GM12878 (cell line): ENCODE measurements at places on chromosomes 1 and 21.

DNA sequence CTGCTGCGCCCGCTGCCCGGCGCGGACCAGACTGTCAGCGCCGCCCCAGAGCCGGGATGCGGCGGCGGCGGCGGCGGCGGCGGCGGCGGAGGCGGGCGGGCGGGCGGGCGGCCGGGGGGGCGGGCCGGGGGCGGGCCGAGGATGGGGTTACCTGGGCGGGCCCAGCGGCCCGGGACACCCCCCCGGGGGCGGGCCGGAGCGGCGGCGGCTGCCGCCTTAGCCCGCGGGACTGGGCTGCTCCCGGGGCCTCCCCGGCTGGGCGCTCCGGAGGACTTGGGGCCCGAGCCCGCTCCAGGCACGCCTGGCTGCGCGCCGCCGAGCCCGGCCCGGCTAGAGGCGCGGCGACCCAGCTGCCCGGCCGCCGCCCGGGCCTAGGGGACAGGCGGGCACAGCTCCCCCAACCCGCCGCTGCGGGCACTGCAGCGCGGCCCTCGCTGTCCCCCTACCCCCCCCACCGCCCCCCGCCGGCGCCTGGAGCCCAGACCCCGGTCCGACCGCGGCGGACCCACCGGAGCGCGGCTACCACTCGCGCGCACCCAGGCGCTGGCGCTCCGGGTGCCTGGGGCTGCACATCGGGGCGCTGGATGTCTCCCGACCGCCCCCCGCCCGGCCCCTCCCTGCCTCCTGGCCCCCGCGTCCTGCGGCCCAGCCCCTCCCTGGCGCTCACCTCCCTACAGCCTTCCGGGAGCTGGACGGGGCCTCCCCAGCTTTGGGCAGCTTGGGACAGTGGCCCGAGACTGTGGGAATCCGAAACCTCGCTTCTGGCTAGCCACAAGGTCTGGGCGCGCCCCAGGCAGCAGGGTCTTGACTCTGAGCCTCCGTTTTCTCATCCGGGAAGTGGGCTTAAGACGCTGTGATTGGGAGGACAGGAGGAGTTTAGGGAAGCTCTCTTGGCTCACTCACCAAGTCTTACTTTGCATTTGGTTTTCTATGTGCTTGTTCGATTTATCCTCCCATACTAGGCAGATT, at the start of gene WNT4:
Gene WNT4, minus strand, starts transcription at position 33 of the 969 bp plus-strand sequence. CDS start 175 bp downstream, outside the sequence.
- no peak for DNase-seq

DNA sequence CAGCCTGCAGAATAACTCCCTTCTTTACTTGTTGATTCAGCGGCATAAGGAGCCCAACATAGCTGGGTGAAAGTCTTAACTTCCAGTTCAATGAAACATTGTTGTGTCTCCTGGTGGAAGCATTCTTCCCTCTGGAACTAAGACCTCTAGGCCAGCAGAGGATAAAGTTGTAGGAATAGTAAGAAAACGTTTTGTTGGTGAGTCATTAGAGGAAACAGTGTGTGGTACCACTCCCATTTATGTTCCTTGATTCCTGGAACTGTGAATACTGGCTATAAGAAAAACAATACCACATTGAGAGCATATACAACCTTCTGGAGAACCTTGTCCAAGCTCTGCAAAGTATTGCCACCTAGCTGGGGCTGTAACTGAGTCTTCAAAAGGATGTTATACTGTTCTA, 737.4 kb upstream of the ZP4 start:
- DNase-seq = no peak

GRCh38 chr1:19689085-19689757, 24.5 kb downstream of the HTR6 start:
- DNase-seq = no peak

DNA sequence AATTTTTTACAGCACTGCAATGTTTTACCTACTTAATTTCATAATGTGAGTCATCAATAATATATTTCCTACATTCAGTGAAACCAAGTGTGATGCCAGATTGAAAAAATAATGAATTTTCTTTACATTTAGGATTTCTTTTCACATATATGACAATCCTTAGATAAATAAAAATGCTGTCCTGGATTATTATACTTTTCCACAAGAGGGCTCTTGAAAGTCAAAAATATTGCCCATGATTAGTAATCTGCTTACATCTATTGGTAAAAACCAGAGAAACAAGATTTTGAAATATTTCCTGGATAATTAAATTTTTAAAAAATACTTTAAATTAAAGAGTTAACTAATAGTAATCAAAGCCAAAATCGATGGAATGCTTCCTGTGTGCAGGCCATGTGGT, 86.8 kb upstream of the PLPPR4 start:
- DNase-seq = no peak

DNA sequence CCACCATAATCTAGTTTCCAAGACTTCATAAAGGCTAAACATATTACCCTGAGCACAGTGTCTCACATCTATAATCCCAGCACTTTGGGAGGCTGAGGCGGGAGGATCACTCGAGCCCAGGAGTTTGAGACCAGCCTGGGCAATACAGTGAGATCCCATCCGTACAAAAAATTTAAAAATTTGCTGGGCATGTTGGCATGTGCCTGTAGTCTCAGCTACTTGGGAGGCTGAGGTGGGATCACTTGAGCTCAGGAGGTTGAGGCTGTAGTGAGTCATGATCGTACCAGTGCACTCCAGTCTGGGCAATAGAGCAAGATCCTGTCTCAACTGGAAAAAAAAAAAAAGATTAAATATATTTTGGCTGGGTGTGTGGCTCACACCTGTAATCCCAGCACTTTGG, 90.1 kb downstream of the PTPN14 start:
- DNase-seq = no peak

DNA sequence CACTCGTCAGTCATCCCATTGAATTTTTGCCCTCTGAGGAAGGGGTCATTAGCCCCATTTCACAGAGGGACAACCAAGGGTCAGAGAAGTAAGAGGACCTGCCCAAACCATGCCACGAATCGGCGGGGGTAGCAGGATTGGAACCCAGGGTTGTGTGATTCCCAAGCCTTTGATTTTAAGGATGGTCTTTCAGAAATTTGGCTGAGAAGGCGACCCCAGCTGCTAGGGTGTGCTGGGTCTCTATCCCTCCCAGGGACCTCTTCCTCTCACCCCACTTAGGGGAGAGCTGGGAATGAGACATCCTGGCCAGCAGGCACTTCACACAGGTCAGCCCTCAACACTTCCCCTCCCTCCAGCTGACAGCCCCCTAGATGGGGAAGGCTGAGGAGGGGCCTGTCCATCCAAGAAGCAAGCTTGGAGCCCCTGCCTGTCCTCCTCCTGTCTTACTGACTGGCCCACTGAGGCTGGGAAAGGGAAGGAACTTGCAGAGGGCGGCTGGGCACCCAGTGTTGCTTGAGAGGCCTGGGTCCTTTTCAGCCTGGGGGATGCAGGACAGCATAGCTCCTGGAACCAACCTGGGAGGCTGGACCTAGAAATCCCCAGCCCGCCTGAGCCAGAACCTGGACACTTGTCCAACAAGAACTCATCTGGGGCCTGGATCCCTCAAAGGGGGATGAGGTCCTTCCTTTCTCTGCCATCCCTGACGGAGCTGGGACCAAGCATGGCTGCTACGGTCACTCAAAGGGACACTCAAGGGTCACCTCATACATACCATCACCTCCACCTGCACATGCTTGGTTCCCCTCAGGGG, 1.7 kb downstream of the SDC3 start:
- no peak for DNase-seq

DNA sequence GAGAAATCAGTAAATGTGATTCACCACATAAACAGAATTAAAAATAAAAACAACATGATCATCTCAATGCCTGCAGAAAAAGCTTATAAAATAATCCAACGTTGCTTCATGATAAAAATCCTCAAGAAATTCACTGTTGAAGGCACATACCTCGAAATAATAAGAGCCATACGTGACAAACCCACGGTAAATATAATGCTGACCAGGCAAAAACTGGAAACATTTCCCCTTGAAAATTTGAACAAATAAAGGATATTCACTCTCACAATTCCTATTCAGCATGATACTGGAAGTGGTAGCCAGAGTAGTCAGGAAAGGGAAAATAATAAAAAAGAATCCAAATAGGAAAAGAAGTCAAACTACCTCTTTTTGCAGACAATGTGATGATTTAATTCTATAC, 148.8 kb downstream of the BRINP3 start:
- DNase-seq = no peak

DNA sequence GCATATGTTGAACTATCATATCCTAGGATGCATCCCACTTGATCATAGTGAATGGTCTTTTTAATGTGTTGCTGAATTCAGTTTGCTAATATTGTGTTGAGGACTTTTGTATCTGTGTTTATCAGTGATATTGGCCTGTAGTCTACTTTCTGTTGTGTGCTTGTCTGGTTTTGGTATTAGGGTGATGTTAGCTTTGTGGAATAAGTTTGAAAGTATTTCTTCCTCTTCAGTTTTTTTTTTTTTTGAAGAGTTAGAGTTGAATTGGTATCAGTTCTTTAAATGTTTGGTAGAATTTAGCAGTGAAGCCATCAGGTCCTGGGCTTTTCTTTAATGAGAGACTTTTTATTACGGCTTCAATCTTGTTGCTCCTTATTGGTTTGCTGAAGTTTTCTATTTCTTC, 162.3 kb downstream of the VAV3 start:
- DNase-seq = no peak

DNA sequence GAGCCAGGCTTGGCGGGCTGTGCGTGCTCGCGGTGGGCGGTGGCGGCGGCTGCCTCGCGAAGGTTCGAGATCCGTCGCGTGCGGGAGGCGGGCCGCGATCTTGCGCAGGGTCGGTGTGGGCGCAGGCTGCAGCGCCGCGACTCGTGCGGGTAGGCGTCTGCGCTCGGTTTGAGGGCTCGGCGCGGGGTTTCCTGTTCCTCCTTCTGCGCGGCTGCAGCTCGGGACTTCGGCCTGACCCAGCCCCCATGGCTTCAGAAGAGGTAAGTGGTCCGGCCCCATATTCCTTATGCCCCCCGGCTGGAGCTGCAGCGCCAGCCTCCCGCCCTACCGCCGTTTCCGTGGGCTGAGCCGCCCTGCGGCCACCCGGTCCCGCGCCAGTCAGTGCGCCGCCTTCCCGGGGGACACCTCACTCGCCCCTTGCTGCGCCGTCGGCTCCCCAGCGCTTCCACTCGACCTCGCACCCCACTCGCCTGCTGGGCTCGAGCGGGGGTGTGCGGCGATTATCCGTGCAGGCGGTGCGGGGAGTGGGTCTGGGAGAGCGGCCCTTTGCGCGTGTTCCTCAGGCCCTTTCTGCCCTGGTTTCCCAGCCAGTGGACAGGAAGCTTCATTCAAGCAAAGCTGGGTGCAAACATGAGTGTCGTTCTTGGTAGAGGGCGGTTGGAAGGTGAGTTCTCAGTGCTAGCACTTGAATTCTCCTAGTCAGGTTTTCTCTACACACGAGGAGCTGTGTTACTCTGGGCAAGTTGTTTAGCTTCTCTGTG, at the start of gene CACYBP:
Gene CACYBP, plus strand, starts transcription at position 12 of the 761 bp plus-strand sequence. Its CDS starts 234 bp downstream, at position 246.
- DNase-seq = no peak

- DNase-seq = no peak
These were observed 53.9 kb downstream of the LAMC2 start for GRCh38 chr1:183239793-183240525.

GRCh38 chr1:240517891-240518290, 94.1 kb downstream of the GREM2 start:
- no peak for DNase-seq

GRCh38 chr1:11526071-11526895, 47.3 kb downstream of the DISP3 start:
- no peak for DNase-seq
